ENCODE measurements at places on chromosomes 12 and 14.
A peak's percentile ranks its signal among the peaks of the same experiment; 100 is the strongest.

- no peak for DNase-seq
Measured at GRCh38 chr12:102618197-102618877, 138.0 kb upstream of the IGF1 start.

- DNase-seq, result no peak
Measured at GRCh38 chr14:25252793-25253192, 202.8 kb upstream of the STXBP6 start.

DNA sequence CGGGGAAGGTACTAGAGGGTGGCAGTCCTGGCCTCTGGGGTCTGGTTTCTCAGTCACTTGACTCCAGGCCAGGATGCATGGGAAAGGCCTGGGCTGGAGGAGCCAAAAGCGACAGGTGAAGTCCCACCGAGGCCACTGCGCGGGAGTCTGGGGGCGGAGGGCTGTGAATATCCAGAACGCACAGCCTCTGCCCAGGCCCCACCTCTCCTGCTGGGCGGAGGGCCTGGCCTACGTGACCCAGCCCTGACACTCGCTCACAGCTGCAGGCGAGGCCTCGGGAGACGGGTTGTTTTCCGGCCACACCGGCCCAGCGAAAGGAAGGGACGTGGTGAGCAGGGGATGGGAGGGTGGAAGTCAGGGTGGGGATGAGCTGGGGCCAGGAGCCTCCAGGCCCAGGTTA lies 91.2 kb downstream of the RFLNA start:
- no peak for DNase-seq

DNA sequence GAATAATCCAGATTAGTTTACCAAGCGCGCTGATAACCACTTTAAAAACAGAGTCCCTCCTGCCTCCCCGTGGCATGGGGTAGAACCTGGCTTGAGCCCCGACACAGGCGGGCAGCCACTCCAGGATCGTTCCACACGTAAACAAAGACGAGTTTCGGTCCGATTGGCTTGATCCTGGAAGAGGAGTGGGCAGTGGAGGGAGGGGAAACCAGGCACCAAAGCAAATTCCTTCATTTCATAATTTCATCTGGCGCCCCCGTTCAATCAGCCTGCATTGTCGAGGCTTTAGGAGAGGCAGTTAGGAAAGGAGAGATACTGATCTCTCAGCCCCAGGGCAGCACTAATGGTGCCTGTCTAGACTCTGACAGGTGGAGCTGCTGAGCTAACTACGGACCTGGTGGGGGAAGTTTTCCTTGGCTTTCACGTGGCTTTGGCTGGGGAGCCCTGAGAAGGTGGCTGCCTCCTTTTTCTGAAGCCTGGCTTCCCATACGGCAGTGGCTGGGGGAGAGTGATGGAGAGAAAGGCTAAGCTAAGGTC lies 751 bp upstream of the GPRC5A start:
- peak; percentile 54 for DNase-seq
